Iris pigment epithelial cell (primary cell): ENCODE measurements at places on chromosomes 1 and 21.

GRCh38 chr1:6688757-6689156 lies 12.9 kb downstream of the DNAJC11 start:
- peak; percentile 79 for DNase-seq

DNA sequence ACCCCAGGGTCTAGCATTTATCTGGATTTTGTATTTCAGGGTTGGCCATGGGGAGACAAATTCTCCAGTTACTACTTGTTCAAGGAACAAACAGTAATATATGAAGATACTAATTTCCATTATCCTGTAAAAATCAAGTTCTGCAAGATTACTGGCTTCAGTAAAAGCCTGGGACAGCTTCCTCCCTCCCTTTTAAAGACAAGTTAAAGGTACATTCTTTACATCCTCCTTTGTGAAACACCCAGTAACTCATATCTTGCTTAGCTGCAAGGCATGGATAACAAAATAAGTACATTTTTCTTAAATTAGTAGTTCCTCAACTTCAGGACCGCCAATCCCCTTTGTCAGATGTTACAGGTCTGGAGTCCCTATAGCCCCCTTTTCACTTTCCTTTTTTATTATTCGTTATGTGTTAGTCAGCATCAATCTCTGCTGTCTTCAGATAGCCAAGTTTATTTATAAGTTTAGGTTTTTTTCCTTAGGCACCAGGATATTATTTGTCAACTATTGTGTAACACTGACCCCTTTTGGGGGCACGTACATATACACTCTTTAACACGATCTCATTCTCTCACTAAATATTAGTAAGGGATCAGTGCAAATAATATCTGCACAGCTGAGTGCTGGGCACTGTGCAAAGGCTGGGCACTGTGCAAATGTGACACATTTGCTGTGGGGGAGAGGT lies 9.8 kb downstream of the ERRFI1 start:
- peak; percentile 32 for DNase-seq

DNA sequence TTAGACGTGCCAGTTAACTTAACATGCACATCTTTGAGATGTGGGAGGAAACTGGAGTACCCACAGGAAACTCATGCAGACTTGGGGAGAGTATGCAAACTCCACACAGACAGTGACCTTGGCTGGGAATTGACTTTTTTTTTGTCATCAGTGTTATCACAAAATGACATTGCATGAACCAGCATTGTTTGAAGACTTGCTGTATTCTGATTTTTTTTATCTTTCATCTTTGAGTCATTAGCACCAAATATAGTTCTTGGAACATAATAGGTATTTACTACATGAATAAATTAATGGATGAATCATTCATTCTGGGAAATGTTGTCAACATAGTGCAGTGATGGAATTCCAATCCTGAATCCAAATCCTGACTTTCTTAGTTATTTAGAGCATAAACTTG lies 77.0 kb downstream of the ATF6 start:
- DNase-seq: no peak

DNA sequence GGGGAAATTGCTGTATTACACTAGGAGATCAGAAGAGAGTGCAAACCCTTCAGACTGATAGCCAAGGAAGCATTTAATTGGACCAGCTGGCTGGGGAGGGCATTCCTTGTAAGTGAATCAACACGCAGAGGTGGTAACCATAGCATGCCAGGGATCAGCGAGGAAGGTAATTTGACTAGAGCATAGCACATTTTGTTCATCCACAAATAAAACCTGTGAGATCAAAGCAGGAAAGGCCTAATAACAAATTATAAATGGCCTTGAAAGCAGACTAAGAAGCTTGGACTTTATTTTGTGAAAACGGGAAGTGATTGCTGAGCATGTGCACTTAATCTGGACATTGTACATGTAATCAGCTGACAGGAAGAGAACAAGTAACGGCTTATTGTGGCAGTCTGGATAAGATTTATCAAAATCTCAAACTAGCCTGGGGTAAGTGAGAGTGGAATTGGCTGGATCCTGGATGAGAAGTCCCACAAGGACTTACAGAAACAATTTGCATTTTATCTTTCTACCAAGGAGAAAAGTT lies 11.7 kb upstream of the CD55 start:
- peak; percentile 97 for DNase-seq

- no peak for DNase-seq
Observed at GRCh38 chr1:153609585-153609907, 3.4 kb downstream of the S100A16 start.

- DNase-seq: no peak
Observed at GRCh38 chr1:170538687-170539086, 6.7 kb downstream of the GORAB start.
